ENCODE measurements at places on chromosomes 3 and 15.
A peak's percentile ranks its signal among the peaks of the same experiment; 100 is the strongest.

- no peak for DNase-seq
Observed at GRCh38 chr15:89777782-89778380, 1.7 kb downstream of the MESP2 start.

DNA sequence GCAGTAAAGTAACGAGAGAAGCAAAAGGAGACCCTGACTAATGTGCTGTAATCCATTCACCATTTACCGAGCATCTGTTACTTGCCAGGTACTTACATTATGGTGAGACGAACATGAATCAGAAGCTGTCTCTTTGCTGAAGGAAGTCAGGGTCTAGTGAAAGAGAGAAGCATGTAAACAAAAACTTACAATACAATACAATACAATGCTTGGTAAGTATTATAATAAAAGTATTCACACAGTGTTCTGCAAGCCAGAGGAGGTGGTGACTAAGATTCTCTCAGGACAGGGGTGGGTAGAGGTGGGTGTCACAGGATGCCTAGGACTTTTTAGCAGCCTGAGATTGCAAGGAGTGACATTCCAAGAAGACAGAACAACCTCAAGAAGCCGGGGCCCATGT lies 50.2 kb upstream of the MGA start:
- no peak for DNase-seq

- no peak for DNase-seq
Observed at GRCh38 chr3:4753073-4753691, 226.1 kb upstream of the BHLHE40 start.

DNA sequence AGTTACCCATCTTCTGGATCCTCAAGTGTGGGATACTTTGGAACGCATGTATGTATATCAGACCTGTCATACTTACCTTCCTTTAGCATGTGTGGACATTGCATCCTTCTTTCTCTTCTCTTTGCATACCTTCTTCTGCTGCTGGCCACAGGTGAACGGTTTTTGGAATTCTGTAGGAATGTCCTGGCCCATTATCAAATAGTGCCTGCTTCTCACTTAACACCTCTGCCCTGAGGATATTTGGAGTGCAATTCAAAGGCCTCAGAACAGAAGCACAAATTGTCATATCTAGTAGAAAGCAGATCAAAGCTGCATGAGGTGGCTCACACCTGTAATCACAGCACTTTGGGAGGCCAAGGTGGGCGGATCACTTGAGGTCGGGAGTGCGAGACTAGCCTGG lies 34.1 kb upstream of the UACA start:
- DNase-seq: no peak

DNA sequence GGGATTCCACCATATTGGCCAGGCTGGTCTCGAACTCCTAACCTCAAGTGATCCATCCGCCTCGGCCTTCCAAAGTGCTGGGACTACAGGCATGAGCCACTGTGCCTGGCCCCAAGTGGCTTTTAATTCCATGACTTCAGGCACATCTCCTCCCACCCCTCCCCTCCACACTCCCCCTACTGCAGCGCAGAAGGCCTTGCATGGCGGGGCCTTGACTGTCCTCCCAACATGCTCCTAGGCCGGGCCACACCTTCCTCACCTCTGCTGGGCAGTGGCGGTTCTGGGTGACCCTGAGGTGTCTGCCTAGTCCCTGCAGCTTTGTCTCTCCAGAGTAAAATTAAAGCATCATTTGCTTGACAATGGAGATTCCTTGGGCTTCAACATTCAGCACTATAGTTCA lies 6.9 kb downstream of the LYSMD4 start:
- no peak for DNase-seq

- no peak for DNase-seq
Observed at GRCh38 chr3:33904730-33905129, 106.3 kb downstream of the PDCD6IP start.

GRCh38 chr3:131622726-131623125 lies 120.0 kb upstream of the MRPL3 start:
- no peak for DNase-seq

- peak; percentile 60 for DNase-seq
Observed at GRCh38 chr3:153026026-153026425, 136.0 kb upstream of the RAP2B start.

GRCh38 chr3:43279532-43279931 lies 6.8 kb upstream of the SNRK start:
- no peak for DNase-seq

DNA sequence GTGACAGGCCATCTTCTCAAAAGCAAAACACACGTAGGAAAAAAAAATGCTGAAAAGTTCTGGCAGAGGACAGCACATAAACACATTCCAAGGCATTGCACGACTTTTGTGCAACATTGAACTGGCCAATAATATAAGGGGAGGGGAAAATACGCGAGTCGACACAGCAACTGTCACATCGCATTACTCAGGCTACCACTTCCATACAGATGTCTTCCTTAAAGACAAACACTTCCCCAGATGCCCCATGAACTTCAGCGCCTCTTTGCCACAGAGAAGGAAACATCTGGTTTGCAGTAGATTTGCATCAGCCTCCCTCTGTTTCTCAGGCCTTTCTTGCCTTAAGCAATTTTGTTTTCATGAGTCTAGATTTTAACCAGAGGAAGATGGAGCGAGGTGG lies 144.4 kb upstream of the IGF1R start:
- DNase-seq: no peak

DNA sequence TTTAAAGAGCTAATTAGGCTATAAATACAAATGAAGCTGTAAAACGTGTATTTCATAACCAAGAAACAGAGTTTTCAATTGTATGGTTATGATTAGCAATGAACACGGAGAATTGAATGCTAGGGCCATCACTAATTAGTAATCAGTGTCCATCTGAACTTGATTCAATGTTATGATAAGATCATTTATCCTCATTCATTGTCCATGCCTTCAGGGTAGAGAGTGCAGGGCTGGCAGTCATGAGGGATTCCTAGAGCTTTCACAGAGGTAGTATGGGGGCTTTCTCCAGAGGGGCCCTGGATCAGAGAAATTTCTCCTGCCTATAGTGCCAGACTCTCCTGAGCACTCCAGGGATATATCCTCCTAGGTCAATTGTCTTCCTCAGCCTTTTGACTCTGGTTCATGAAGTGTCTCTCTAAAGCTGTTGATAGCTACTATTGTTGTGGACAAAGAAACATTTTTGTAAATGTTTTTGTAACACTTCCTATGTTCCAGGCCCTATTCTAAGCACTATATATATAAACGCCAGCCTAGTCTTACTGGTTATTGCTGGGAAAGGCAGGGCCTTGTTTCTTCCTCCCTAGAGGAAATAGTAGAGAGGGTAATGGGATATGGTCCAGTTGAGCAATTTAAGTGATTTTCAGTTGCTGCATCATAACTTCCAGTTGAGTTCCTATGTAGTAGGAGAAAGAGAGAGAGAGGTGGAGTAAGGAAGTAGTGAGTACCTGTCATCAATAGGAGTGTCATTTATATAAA lies 249.0 kb downstream of the NFKBIZ start:
- no peak for DNase-seq

GRCh38 chr3:46549989-46550388 lies 16.1 kb downstream of the LRRC2 start:
- DNase-seq: no peak

GRCh38 chr3:196166741-196167140 lies 44.5 kb downstream of the ZDHHC19 start:
- no peak for DNase-seq

- no peak for DNase-seq
Observed at GRCh38 chr3:10508619-10509260, 3.4 kb upstream of the ATP2B2 start.

GRCh38 chr3:118884748-118885206 lies 149.9 kb downstream of the IGSF11 start:
- DNase-seq: peak; percentile 81

GRCh38 chr3:48001991-48002390 lies 14.2 kb downstream of the MAP4 start:
- no peak for DNase-seq

GRCh38 chr15:89243046-89243690 lies 611 bp upstream of the FANCI start:
- DNase-seq: no peak

DNA sequence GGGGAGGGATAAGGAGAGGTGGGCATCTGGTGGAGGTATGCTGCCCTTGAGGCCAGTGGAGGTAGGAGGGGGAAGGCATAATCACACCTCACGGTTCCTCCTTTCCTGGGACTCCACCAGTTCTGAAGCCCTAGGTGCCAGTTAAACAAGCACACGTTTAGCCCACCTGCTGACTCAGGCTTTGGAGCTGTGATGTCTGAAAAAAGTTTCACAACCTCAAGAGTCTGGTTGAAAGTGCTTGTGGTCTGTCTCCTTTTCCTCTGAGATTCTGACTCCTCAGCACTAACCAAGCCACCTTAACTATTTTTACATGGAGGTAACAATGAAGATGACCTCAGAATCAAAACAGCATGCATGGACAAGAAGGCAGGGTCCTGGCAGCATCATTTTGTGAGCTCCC lies 23.0 kb downstream of the HPS3 start:
- no peak for DNase-seq

GRCh38 chr3:44522494-44522933 lies 32.5 kb upstream of the ZKSCAN7 start:
- DNase-seq: no peak

DNA sequence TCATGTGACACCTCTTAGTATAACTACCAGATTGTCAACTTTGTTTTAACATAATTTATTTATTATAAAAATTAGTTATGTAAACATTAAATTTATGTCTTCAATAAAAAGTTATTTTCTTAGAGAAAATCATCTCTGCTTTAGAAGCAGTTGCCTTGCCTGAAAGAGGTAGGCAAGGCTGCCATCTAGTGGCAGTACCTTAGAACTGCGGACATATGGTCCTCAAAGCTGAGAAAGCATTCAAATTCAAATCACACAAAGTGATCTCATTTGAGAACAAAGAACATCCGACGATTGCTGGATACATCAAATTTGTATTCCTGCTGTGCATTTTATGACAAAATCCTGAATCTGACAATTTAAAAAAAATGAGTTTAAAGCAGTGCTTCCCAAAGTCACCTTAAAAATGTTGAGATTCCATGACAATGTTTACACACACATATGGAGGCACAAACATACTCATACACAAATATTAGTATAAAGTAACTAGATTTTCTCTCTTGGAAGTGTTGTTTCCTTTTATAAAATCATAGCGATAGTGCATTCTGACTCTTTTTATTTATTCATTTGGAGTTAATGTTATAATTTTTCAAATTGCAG lies 617.4 kb downstream of the CADM2 start:
- DNase-seq: peak; percentile 64

Data from NCI-H1417 (cell line).